DMS 273 treated with DMSO at 0.1 percent for 48 hours (cell line): ENCODE measurements at places on chromosomes 13 and 19.
A peak's percentile ranks its signal among the peaks of the same experiment; 100 is the strongest.

DNA sequence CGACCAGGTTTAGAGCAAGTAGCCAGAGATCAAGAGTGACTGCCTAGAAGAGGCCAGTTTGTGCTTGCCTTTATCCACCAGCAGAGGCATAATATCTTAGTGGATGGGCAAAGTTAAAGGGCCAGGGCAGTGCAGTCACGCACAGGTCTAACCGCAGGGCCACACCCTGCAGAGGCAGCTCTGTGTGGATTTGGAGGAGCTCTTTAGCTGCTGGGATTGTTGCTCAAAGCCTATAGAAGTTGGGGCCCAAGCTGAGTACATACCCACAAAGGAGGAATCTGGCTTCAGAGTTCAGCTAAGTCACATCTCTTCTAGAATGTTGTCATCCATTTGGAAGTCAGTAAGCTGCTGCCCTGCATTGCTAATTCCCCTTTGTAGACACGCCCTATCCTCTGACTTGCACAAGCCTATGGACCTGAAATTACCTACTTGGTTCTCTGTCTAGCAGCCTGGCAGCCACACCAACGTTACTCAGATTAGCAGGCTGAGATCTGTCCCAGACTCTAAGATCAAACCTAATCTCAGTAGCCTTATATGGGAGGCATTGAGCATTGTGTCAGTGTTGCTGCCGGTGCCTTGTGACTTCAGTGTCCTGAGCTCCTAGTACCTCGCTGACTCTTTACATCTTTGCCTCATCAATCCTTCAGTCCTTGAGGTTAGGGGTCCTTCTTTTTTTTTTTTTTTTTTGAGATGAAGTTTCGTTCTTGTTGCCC, 102.9 kb upstream of the STARD13 start:
- no peak for DNase-seq

- DNase-seq, result peak; percentile 70
Measured at GRCh38 chr19:10289167-10289835, 451 bp upstream of the ICAM5 start.

DNA sequence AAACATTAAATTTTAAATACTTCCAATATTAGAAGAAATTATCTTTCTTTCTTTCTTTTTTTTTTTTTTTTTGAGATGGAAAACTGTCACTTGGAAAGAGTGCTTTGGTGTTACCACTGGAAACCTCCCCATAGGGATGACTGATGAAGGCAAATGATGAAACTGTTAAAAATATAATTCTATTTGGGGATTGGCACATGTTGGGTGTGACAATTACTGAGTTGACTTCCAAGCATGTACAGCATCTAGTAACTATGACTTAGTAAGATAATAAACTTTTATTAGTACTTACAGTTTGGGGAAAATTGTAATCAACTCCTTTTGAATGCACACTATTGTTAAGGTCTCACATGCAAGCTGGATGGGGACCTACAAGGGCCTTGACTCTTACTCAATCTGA, 592.5 kb downstream of the KCTD12 start:
- no peak for DNase-seq

DNA sequence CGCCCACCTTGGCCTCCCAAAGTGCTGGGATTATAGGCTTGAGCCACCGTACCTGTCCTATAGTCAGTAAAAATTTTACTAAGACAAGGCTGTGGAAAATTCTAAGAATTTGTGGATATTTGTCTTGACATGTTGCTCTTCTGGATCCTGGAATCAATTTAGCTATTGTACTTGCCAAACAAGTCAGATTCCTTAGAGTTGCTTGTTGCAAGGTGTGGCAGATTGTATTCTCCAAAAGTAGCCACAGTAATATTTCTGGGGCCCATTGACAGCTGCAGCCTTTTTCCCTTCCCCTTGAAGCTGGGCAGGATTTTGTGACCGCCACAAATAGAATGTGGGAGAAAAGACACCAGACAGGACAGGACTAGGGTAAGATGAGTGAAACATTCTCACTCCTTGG, 98.8 kb upstream of the TMTC4 start:
- DNase-seq, result no peak

GRCh38 chr19:10102787-10103236, 334 bp upstream of the ANGPTL6 start:
- DNase-seq, result no peak

DNA sequence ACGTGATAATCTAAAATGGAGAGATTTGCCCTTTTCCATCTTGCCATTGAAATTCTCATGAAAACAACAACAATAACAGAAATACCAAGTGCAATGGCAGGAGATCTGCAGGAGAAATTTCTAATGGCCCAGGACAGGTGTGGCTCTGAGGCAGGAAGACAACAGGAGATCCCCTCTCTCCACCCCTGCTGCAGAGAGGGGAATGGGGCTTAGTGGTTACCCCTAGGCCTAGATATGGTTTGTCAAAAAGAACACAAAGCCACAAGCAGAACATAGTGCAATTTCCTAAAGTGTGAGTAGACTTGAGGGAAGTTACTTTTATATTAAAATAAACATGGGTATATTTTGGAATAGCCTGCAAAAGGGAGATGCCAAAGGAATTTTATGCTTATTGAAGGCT, 369.5 kb downstream of the KCNRG start:
- DNase-seq, result no peak
